ENCODE measurements at places on chromosomes 16 and 17. TPM values are rescaled to one million over a fixed set of nuclear protein-coding genes. Genes with fewer than 3 reads are reported as not detected.

GRCh38 chr17:66775271-66775670 lies 59.6 kb upstream of the CACNG5 start:
- DNase-seq, result no peak

DNA sequence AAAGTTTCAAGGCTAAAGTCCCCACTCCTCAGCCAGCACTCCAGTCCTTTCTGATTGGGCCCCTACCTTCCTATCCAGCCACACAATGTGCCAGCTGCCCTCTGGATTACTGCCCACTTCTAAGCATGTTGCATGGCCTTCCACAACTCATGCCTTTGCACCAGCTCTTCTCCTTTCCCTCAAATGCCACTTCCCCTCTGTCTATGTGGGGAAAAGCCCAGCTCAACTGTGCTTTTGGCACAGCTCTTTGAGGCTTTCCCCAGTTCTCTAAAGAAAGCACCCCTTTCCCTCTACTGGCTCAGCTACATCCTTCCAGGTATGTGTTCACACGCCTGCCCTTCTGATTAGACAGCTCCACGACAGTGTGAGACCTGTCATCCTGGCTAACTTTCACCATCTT lies 18.5 kb downstream of the GTF3C1 start:
- DNase-seq, result no peak

DNA sequence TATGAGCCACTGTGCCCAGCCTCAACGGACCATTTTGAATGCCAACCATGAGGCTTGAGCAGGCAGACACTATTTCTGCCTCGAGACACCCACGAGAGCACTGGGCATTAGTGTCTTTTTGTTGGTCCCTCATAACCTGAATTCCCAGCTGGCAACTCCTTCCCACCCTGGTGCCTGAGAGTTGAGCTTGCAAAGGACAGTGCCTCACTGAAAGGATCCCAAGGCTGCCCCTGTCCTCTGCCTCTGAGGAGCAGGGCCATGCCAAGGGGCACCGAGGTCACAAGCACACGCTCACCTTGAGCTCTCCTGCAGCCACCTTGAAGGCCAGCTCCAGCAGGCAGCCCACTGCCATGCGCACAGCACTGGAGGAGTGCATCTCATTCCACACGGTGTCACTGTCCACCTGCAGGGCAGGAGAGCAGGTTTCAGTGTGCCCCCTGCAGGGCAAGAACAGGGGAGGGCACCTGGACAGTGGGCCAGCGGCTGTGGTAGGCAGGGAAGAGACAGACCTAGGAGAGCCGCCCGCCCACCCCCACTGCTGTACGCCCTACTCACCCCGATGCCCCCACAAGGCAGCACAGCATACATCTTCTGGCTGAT lies 12.8 kb downstream of the G6PC3 start:
- DNase-seq, result no peak

The CCR7 gene
- total RNA-seq, result not detected

DNA sequence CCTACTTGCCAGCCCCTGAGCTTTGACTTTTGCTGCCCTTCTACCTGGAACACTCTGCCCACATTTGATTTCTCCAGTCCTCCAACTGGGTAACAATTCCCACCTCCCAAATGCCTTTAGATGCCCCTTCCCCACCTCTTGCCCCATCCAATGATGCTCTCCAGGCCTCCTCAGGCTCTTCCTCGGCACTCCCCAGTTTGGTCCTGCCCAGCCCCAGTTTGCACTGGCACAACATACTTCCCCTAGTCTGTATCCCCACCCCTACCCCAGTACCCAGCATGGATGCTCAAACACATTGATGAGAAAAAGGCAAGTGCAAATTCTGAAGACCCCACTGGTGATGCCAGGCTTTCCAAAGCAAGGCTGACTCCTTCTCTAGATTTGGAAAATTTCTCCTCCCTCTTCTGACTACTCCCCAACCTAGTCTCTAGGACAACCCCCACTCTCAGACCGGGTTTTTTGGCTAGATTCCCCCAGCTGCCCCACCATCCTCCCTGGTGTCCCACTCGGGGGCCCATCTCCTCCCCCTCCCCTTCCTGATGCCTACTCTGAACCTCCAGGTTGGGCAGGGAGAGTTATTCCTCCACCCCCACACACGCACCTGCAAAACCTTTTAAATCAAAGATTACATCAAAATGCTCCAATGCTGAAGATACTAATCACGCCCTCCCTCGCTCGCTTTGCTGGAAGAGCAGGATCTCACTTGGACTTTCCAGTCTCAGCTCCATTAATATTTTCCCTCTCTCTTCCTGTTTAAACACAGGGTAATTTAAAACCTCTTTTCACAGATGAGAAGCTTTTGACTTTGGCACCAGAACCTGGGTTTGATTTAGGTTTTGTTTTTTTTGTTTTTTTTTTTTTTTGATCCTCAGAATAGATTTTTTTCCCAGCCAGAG lies 94.9 kb downstream of the TMEM132E start:
- DNase-seq, result no peak

The TMEM220 gene
- total RNA-seq, result 1.2 TPM

- DNase-seq, result peak; percentile 82
Observed at GRCh38 chr17:78723001-78723796, 58.9 kb downstream of the CYTH1 start.

DNA sequence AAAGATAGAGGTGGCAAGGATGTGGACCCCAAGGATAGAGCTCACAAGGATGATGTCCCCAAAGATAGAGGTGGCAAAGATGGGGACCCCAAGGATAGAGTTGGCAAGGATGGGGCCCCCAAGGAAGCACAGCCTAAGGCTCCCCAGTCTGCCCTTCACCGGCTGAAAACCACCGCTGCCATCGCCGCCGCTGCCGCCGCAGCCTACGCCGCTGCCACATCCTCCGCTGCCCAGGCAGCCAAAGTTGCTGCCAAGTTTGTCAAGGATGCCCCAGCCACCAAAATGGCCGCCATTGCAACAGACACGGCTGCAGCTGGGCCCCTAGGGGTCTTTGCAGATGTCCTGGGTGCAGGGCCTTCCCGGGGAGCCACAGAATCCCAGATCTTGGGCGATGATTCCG lies 19.9 kb downstream of the C16orf96 start:
- no peak for DNase-seq

DNA sequence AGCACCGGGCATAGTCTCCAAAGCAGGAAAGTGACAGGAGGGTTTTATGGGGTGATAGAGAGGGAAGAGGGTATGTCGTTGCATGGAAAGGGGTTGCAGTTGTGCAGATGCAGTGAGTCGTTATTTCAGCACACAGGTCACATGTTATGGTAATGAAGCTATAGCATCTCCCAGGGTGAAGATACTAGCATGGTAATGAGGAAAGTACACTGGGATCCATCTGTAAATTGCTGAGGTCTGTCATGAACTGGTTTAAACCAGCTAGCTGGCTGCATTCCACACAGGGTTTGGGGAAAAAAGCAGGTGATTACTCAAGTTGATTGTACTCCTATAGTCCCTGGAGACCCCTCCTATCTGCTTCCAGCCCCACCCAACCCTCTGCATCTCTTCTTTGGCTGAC lies 11.7 kb downstream of the COX11 start:
- no peak for DNase-seq

GRCh38 chr17:39919087-39919683 lies 750 bp upstream of the GSDMB start:
- DNase-seq, result no peak

- peak; percentile 14 for DNase-seq
Observed at GRCh38 chr17:30599428-30600059, 122.3 kb downstream of the GOSR1 start.

DNA sequence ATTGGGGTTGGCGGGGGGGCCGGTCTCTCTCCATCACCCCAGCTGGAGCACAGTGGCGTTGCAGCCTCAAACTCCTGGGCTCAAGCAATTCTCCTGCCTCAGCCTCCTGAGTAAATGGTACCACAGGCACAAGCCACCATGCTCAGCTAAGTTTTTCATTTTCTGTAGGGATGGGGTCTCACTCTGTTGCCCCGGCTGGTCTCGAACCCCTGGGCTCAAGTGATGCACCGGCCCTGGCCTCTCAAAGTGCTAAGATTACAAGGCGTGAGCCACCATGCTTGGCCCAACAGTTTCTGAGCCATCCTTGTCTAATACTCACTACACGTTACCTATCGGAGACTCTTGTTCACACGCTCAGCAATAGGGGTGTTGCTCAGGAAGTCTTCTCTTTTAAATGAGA lies 11.6 kb downstream of the WDR59 start:
- DNase-seq, result no peak

- no peak for DNase-seq
Observed at GRCh38 chr17:27631411-27631760, 398 bp downstream of the LGALS9 start.

The EVPLL gene
- total RNA-seq, result not detected

GRCh38 chr17:59409336-59410048 lies 78.0 kb downstream of the YPEL2 start:
- DNase-seq, result no peak

- no peak for DNase-seq
Observed at GRCh38 chr17:38857271-38857670, 3.8 kb upstream of the RPL23 start.

The TBC1D3B gene
- total RNA-seq, result 1.6 TPM
